Mesenteric fat pad (tissue), 1 donor: ENCODE measurements at places on chromosomes 5 and 9.

GRCh38 chr5:153480401-153480800, 10.1 kb upstream of the GRIA1 start:
- DNase-seq, result no peak

DNA sequence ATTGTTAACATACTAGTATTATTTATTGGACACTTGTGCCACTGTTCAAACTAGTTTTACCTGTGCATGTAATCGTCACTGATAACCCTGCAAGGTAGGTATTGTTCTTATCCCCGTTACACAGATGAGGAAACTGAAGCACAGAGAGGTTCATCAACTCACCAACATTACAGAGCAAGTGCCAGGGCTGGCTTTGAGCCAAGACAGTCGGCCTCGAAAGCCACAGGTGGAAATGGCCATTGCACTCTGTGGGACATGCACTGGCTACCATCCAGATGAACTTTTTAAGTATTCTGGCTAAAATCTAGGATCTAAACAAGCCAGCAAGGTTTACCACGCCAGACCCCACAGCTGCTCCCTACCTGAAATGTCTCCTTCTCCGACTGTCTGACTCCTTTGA, 57.9 kb downstream of the TEX10 start:
- no peak for DNase-seq

GRCh38 chr5:167752936-167753335, 538.5 kb upstream of the WWC1 start:
- no peak for DNase-seq

DNA sequence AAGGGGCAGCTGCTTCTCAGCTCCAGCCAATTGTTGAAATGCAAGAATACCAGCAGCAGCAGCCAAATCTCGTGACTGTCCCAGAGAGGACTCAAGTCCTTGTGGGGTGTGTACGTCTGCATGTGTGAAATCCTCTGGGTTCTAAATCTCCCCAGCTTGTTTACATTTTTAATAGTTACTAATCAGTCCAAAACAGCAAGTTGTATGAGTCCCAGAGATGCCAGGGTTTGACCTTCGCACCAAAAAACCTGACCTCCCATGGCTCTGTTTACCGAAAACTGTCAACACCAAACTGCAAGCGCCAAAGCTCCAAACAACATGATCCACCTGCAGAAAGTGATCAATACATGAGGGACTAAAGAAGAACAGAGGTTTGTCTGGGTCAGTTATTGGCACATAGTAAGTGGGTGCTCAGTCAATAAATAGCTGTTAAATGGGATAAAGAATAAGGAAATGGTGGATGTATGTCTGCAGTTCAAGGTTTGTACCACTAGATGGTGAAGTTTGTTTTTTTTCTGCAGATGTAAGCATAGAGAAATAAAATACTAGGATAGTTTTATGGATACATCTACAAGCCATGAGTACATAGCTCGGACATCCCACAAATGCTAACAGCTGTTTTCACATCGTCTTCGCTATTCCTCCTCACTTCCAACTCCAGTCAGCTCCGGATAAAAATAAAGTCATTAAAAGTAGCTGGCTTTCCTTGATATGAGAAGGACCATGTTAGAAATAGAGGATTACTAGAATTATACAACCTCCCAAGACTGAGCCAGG, 85.3 kb upstream of the ADRB2 start:
- DNase-seq, result no peak

- no peak for DNase-seq
Observed at GRCh38 chr9:81653240-81653639, 36.1 kb downstream of the TLE1 start.

DNA sequence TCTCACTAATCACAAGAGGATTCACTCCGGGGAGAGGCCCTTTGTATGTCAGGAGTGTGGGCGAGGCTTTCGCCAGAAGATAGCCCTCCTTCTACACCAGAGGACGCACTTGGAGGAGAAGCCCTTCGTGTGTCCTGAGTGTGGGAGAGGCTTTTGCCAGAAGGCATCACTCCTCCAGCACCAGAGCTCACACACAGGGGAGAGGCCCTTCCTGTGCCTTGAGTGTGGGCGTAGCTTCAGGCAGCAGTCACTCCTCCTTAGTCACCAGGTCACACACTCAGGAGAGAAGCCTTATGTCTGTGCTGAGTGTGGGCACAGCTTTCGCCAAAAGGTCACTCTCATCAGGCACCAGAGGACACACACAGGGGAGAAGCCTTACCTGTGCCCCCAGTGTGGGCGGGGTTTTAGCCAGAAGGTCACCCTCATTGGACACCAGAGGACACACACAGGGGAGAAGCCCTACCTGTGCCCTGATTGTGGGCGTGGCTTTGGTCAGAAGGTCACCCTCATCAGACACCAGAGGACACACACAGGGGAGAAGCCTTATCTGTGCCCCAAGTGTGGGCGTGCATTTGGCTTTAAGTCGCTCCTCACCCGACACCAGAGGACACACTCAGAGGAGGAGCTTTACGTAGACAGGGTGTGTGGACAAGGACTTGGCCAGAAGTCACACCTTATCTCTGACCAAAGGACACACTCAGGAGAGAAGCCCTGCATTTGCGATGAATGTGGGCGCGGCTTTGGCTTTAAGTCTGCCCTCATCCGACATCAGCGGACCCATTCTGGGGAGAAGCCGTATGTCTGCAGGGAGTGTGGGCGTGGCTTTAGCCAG, 27.8 kb downstream of the NUTM2F start:
- DNase-seq, result no peak

DNA sequence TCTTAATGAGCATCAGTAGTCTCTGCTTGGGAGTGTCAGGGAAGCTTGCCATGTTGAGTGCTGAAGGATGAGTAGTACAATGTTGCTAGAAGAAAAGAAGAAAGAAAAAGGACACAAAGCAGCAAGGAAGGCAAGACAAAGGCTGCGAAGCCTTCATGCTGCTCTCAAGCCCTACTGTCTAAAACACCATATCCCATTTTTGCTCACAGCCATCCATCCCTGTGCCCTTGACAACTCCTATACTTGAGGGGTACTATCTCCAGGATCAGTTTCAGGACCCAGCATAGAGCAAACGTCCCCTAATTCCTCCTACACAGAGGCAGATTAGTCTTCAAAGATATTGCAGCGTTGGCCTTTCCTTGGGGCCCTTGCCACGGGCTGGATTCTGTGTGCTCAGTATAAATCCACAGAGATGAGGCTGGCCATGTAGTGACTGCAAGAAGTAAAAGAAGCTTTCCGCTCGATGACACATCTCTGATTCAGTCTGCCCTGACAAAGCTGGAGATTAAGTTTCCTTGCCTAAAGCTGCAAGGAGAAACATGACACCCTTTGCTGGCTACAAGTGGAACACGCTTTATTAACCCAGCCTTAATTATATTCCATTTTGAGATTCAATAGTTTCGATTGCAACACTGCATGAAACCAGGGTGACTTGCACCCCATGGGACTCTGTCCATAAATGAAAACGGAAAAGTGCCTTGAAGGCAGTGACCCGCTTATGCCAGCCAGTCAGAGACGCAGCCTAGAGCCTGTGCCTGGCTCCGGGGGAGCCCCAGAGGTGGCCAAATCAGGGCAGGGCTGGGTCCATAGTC, 304.6 kb downstream of the ACTL7B start:
- DNase-seq, result no peak

DNA sequence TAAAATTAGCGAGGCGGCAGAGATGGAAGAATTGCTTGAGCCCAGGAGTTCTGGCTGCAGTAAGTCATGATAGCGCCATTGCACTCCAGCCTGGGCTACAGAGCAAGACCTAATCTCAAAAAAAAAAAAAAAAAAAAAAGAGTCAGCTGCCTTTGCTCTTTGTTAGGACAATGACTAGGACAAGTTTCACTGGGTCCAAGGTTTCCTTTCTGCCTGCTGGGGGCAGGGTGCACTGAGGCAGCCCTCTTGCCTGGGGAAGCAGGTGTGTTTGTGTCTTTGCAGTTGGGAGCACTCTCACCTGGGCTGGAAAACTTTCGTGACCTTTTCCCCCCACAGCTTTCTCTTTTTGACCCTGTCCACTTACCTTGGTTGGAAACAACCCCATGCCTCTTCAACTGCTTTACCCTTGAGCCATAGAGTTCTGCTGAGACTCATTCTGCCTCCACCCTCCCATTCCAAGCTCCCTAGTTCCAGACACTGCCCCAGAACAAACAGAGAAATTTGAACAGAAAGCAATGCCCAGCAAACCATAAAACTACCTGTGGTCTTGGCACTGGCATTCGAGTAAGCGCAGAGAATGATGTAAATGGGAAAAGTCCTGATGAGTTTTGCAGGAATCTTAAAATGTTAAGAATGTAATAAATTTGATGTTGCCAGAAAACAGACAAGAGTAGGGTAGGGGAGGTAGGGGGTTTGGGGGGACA, 17.0 kb upstream of the MYO10 start:
- no peak for DNase-seq

- no peak for DNase-seq
Observed at GRCh38 chr9:20632705-20633104, 10.4 kb upstream of the MLLT3 start.

DNA sequence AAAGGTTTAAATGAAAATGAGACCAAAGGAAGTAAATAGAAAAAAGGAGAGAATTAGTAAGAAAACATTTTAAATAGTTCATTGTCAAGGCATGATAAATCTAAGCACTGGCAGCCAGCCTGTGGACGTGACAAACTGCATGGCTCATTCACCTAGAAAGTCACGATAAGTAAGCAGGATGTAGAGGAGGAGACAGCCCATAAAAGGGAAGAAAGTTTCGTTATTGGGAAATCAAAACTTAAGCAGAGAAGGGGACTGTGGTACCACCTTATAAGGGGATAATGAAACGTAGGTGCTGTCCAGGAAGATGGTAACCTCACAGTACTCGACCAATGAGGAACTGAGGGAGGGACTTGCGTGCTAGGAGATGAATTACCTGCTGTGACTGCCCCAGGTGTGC, 494.5 kb upstream of the GRAMD2B start:
- DNase-seq, result no peak

- no peak for DNase-seq
Observed at GRCh38 chr9:128341435-128341849, 1.1 kb downstream of the SLC27A4 start.

DNA sequence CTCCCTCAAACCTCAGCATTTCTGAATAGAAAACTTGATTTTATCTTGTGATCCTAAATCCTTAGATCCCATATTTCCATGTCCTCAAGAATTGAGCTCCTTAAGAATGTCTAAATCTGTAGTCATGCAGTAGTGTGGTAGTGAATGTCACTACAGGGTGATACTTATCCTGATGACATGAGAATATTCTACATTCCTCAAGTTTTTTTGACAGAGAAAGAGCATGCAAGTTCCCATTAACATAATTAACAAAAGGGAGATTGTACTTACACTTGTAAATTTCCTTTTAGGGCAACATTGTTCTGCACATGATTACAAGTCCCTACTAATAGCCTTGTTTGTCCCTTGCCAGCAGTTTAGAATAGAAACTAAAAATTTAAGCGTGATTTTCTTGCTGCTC, 352.3 kb downstream of the PTPRD start:
- DNase-seq, result no peak

GRCh38 chr5:130323804-130324454, 419.7 kb downstream of the CHSY3 start:
- no peak for DNase-seq

GRCh38 chr5:124859556-124860290, 113.3 kb upstream of the ZNF608 start:
- no peak for DNase-seq

DNA sequence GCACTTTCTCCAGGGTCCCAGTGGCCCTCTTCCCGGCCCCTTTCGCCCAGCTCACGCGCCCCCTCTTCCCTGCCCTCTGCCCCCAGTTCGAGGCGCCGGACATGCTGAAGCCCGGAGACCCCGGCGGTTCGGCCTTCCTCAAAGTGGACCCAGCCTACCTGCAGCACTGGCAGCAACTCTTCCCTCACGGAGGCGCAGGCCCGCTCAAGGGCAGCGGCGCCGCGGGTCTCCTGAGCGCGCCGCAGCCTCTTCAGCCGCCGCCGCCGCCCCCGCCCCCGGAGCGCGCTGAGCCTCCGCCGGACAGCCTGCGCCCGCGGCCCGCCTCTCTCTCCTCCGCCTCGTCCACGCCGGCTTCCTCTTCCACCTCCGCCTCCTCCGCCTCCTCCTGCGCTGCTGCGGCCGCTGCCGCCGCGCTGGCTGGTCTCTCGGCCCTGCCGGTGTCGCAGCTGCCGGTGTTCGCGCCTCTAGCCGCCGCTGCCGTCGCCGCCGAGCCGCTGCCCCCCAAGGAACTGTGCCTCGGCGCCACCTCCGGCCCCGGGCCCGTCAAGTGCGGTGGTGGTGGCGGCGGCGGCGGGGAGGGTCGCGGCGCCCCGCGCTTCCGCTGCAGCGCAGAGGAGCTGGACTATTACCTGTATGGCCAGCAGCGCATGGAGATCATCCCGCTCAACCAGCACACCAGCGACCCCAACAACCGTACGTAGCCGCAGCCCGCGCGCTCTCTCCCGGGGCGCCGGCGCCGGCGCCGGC, 1.0 kb downstream of the PRDM6 start:
- no peak for DNase-seq

GRCh38 chr9:114988962-114989599, 58.7 kb upstream of the TNFSF8 start:
- DNase-seq, result no peak

GRCh38 chr5:89265511-89266179, 382.7 kb upstream of the MEF2C start:
- DNase-seq, result no peak

DNA sequence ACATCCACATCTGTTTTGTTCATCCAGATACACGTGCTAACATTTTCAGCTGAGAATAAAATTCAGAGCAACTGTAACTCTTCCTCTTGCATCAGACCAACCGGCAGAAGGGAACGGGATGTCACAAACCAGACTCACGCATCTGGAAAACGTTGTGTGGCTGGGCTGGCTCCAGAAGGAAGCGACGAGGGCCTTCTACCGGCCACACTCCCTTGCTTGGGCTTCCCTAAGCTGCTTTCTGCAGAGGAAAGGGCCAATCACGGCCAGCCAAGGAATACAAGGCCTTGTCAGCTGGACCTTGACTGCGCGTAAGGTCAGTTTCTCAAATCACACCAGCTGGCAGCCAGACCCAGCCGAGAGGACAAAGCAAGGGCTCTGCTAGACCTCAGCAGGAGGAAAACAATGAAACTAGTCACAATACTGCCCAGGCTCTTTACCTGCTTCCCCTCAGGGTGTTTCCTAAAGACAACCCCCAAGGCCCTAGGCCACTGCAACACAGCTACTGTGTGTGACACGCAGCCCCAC, 106.1 kb downstream of the THBS4 start:
- no peak for DNase-seq

DNA sequence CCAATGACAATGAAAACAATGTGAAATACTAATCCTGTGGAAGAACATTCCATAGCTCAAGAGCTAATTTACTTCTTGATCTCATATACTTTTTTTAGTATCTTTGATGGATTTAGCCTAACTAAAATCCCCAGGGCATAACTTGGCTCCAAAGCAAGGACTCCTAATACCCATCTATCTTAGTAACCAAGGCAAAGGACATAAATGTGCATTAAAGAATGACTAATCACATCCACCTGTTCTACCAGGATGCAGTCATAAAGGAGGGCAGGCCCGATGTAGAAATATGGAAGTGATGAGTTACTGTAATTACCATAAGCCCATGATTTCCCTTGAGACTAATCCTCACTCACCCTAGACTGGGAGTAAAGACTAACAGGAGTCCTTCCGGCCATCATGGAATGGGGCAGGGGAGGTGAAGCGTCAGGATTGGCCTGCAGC, 56.9 kb downstream of the KIF24 start:
- no peak for DNase-seq
